ENCODE measurements at places on chromosomes 13 and 19. TPM values are rescaled to one million over a fixed set of nuclear protein-coding genes. Genes with fewer than 3 reads are reported as not detected.

ZNF491 gene
- 1.6 TPM for total RNA-seq

ADGRE1 gene
- total RNA-seq = not detected

ELANE gene
- 0.67 TPM for total RNA-seq

DNA sequence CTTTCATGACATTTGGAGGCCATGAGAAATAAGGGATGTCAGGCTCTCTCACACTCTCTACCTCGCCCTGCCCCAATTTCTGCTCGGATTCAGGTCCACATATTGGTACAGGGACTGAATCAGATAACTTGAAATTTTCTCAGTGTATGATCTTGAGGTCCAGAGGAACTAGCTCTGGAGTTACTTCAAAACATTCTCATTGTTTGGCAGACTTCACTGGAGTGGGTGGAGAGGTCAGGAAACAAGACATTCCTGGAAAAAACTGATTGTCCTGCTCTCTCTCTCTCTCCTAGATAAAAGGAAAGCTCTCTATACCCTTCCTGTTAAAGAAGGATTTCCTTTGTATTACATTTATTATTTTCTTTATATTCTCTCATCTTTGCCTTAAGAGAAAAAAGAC is 428.1 kb upstream of the DACH1 start:
- H3K4me3 ChIP-seq = no peak overlapping the region
- DNase-seq = no peak
- H3K27me3 ChIP-seq = no peaks in the 10 kb centered on the region
- no peak overlapping the region for H3K27ac ChIP-seq
- no peaks in the 10 kb centered on the region for H3K36me3 ChIP-seq
- no peaks in the 10 kb centered on the region for H3K4me1 ChIP-seq

DNA sequence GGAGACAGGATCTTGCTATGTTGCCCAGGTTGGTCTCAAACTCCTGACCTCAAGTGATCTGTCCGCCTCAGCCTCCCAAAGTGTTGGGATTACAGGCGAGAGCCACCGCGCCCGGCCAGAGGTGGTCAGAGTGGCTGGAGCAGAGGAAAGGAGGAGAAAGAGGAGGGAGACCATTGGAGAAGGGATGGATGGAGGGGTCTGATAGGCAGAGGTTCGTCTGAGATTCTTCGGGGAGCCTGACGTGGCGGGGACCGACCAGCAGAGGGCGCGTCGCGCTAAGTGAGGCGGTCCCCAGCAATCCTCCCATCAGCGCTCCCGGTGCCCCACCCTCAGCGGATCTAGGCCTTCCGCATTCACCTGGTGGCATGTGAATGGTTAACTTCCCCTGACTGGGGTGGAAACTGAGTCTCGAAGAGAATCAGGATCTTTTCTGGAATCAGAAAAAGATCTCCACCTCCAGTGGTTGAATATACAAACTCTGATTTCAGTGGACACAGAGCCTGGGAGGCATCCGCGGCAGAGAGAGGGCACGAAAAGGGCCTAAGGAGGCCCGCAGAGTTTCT is 8.8 kb downstream of the GTPBP3 start:
- no peaks in the 10 kb centered on the region for H3K36me3 ChIP-seq
- DNase-seq = peak; percentile 81
- no peak overlapping the region for H3K4me3 ChIP-seq
- no peaks in the 10 kb centered on the region for H3K4me1 ChIP-seq
- H3K27me3 ChIP-seq = no peaks in the 10 kb centered on the region

GRCh38 chr19:48379058-48379457 is 12.3 kb downstream of the KDELR1 start:
- H3K27me3 ChIP-seq = no peaks in the 10 kb centered on the region
- H3K4me1 ChIP-seq = no peaks in the 10 kb centered on the region
- no peak for DNase-seq
- peaks cover 23% of the 10 kb centered on the region for H3K36me3 ChIP-seq

DNA sequence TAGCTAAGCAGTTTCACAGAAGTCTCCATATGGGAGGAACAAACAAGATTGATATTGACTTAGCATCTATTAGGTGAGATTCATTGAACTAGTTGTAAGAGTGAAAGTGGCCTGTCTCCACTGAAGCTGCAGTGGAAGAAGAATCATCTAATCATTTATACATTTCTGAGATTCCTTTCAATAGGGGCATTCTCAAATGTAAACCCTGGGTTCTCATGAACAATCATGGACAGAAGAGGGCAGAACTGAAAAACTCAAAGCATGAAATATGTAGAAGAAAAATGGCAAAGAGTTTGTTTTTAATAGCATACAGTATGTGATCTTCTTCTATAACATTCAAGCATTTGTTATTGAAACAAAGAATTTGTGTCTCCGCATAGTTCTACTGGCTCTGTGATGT is 17.6 kb upstream of the POSTN start:
- H3K27me3 ChIP-seq = no peaks in the 10 kb centered on the region
- H3K27ac ChIP-seq = no peak overlapping the region

DNA sequence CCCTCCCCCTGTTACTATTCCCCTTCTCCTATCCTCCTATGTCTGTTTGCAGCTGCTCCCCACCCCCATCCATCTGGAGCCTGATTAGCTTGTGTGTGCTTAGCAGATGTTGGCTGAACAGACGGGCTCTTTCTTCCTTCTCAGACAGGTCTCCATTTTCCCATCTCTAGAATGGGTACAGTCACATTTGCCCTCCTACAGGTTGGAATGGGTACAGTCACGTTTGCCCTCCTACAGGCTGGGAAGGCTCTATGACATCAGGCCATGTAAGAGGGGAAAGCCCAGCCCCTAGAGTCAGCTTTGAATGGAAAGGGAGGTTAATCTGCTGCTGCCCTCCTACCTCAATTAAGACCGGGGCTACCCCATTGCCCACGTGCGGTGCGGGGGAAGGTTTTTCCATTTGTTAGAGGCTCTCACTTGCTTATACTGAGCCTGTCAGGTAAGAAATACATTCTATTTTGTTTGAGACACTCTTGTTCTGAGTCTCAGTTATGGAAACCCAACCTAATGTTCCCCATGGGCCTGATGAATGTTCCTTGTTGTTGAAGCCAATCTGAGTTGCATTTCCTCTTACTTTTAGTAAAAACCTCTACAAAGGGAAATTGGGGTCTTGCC is 2.2 kb upstream of the CLEC17A start:
- no peak overlapping the region for H3K27ac ChIP-seq
- no peaks in the 10 kb centered on the region for H3K27me3 ChIP-seq
- H3K4me1 ChIP-seq = no peaks in the 10 kb centered on the region
- H3K36me3 ChIP-seq = no peaks in the 10 kb centered on the region
- H3K4me3 ChIP-seq = no peak overlapping the region

- no peaks in the 10 kb centered on the region for H3K27me3 ChIP-seq
- no peak overlapping the region for H3K4me3 ChIP-seq
- no peak for DNase-seq
- peaks cover 14% of the 10 kb centered on the region for H3K36me3 ChIP-seq
- H3K4me1 ChIP-seq = peaks cover 9% of the 10 kb centered on the region
These were observed 19.2 kb downstream of the LPAR6 start for GRCh38 chr13:48393698-48394085.

- no peaks in the 10 kb centered on the region for H3K36me3 ChIP-seq
- H3K27me3 ChIP-seq = peaks cover 3% of the 10 kb centered on the region
- peaks cover 16% of the 10 kb centered on the region for H3K4me1 ChIP-seq
- DNase-seq = no peak
- no peak overlapping the region for H3K27ac ChIP-seq
These were observed 7.6 kb upstream of the ERFL start for GRCh38 chr19:41935760-41936415.

- DNase-seq = no peak
- no peaks in the 10 kb centered on the region for H3K27me3 ChIP-seq
- no peak overlapping the region for H3K4me3 ChIP-seq
- H3K4me1 ChIP-seq = no peaks in the 10 kb centered on the region
- H3K27ac ChIP-seq = no peak overlapping the region
These were observed 13.1 kb downstream of the DCAF15 start for GRCh38 chr19:13965377-13965896.

DNA sequence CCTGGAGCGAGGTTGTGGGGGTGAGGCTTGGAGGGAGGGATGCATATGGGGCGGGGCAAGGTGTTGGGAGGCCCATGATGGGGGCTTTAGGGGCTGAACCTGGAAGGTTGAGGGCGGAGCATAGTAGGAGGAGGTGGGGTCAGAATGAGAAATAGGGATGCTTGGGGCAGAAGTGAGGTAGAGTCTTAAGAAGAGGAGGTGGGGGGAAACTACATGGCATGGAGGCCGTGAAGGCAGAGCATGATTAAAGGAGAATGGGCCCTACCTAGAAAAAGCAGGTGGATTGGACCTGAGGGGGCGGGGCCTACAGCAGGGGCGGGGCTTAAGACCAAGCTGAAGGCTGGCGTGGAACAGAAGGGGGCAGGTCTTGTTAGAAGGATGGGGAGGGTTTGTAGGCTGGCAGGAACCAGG is 799 bp downstream of the NR1H2 start:
- H3K4me1 ChIP-seq = no peaks in the 10 kb centered on the region
- no peak for DNase-seq
- H3K27me3 ChIP-seq = no peaks in the 10 kb centered on the region
- peak overlapping the region; percentile 99 for H3K27ac ChIP-seq
- H3K36me3 ChIP-seq = peaks cover 44% of the 10 kb centered on the region

DNA sequence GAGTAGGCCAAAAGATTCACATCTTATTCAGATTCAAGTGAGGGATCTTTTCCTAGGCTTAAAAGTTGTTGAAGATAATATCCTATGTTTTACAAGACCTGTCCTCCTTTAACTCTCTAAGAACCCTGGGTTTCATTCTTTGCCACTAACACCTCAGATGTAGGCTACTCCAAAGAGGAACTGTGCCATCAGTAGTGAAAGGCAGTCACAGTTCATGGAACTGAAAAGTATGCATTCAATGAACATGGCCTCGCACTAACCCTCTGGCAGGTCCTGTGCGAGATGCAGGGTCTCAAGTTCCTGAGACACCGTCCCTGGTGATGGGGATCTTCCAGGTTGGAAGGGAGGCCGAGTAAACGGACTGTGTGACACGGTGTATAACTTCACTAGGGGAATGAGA is 4.3 kb downstream of the LGALS14 start:
- H3K27me3 ChIP-seq = no peaks in the 10 kb centered on the region
- no peak overlapping the region for H3K4me3 ChIP-seq
- H3K36me3 ChIP-seq = no peaks in the 10 kb centered on the region
- no peaks in the 10 kb centered on the region for H3K4me1 ChIP-seq
- no peak for DNase-seq

Data from right atrium auricular region (tissue), 2 donors.